ENCODE measurements at places on chromosomes 11 and 22.

DNA sequence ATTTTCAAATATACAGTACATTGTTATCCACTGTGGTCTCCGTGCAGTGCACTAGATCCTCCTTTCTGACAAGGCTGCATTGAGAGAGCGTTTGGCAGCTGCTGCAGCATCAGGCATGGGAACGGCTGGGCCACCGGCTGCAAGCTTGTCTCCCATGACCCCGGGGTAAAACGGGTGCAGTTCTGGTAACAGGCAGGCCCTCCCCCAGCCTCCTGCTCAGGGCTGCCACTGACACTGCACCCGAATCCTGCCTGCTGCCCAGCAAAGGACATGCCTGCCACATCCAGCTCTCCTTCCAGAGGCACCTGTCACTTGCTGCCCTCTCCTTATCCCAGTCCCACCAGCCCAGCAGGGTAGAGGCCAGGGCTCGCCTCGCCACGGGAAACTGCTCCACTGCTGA lies 124.5 kb upstream of the TMEM45B start:
- no peak for DNase-seq

DNA sequence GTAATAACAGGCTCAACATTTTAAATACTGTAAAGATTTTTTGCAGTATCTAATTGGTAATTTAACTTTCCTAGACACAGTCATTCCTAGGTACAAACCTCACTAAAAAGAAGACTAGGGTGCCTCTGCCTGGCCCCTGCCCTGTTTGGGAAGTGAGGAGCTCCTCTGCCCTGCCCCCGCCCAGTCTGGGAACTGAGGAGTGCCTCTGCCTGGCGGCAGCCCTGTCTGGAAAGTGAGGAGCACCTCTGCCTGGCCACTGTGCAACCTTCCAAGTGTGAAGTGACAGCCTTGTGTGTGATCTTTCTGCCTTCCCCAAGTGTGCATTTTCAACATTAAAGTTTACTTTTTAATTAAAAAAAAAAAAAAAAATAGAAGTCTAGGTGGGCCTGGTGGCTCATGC lies 4.2 kb downstream of the CHORDC1 start:
- DNase-seq, result no peak

- no peak for DNase-seq
These were observed 3.1 kb downstream of the GAB2 start for GRCh38 chr11:78414321-78415051.

GRCh38 chr22:41998361-41999261 lies at the start of gene WBP2NL:
WBP2NL (plus strand) TSS chr22:41998788; CDS start chr22:41998819, 31 bp downstream.
- DNase-seq, result peak; percentile 92

DNA sequence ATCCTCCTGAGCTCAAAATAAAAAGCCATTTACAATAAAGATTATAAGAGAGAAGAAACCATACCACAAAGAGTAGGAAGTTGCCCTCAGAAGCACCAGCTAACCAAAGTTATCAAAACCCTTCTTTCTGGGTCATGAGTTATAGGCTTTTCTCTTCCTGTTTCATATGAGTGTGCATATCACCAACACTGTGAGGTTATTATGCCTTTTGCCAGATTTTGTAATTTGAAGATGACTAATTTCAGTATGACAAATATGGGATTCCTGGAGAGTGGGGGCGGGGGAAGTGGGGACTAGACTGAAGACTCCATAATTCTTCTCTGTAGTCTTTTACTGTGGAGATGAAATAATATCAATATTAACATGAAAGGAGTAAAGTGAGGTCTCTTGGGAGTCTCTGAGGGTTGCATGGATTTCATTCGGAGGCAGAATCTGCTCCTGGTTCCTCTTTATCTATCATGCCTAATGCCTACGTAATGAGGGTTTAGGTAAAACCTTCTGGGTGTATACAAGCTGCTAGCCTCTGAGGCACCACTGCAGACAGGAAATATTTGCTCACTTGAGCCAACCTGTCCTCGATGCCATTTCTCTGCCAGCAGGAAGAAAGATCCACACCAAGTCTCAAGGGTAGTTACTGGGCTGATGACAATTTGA lies 2.1 kb downstream of the LPXN start:
- no peak for DNase-seq

- no peak for DNase-seq
These were observed 26.7 kb upstream of the DDI1 start for GRCh38 chr11:104009744-104010143.

DNA sequence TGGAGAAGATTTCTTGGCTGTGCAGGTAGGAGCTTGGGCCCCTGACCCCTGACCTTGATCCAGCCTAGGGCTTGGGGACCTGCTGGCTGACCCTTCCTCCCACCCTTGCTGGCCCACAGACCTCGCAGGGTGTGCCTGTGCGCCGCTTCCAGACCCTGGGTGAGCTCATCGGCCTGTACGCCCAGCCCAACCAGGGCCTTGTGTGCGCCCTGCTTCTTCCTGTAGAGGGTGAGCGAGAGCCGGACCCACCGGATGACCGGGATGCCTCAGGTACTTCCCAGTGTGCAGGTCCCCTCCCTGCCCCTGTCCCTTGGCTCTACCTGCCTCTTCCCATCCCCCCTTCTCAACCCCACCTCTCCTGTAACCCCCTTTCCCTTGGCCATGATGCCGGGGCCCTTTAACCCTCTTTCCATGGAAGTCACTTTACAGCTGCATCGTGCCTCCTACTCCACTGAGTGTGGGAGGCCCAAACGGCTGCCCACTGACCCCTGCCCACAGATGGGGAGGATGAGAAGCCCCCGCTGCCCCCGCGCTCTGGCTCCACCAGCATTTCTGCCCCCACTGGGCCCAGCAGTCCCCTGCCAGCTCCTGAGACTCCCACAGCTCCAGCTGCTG lies 3.8 kb downstream of the INPPL1 start:
- no peak for DNase-seq

DNA sequence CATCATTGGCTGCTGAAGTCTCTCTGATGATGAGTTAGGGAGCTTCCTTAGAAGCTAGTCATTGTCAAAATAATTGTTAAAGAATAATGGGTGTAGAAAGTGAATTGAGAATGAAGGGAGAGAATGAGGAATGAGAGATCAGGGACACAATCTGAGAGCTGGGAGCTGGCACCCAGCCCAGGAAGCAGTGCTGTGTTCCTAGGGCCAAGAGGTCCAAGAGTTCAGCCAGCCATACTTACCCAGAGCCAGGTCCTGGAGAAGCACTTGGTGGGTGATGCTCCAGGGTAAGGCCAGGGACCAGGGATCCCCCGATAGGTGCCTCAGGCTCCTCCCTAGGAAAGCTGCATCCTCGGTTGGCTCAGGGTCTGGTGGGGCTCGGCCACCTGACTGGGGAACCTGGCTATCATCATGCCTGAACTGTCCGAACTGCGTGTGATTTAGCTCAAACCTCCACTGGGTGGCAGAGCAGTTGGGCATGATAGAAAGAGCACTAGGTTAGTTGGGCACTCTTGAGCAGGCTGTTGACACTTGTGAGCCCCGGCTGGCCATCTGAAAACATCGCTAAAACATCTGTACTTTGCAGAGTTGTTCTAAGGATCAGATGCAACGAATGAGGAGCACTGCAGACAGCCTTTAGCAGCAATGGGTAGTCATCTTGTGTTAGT lies 123.9 kb upstream of the NCAM1 start:
- DNase-seq, result no peak

GRCh38 chr11:47998345-47998732 lies 18.0 kb downstream of the PTPRJ start:
- DNase-seq, result no peak

DNA sequence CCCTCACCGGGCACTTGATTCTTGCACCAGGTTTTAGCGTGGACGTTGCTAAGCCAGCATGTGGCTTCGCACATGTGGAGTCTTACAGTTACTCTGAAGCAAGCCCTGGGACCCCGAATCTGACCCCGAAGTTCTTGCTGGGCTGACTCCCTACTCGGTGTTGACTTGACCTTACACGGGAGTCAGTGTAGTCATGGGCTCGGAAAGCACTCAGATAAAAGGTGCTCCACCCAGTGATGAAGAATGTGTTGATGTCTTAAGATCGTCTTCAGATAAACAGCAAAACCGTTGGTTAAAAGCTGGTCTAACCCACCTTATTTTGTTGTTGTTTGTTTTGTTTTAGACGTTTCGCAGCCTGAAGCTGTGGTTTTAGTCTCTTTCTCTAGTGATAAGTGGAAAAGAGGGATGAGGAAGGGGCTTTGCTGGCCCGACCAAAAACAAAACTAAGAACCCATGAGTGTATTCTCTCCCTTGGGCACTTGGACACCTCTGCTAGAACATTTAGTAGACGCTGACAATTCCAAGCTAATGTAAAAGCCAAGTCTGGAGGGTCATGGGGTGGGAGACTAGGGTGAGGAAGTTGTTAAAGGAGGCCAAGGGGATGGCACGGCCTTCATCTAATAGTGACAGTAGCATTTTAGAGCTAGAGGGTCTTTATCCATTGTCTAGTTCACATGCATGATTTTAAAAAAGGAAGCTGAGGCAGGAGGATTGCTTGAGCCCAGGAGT lies 69.9 kb downstream of the BCR start:
- DNase-seq, result no peak

GRCh38 chr22:17131686-17132085 lies 10.5 kb upstream of the TMEM121B start:
- peak; percentile 78 for DNase-seq

DNA sequence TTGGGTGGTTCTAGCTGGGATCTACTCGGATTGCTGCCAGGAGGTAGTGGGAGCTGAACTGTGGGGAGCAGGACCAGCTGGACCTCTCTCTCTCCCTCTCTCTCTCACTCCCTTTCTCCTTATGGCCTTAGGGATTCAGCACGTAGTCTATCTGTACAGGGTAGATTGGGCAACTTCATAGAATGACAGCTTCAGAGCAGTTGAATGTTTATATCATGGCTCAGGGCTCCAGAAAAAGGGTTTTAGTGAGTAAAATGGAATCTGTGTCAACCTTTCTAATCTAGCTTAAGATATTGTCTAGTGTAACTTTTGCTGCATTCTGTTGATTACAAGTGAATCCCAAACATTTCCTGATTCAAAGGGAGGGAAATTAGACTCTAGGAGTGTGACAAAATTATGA lies 127.7 kb upstream of the PDGFD start:
- no peak for DNase-seq

DNA sequence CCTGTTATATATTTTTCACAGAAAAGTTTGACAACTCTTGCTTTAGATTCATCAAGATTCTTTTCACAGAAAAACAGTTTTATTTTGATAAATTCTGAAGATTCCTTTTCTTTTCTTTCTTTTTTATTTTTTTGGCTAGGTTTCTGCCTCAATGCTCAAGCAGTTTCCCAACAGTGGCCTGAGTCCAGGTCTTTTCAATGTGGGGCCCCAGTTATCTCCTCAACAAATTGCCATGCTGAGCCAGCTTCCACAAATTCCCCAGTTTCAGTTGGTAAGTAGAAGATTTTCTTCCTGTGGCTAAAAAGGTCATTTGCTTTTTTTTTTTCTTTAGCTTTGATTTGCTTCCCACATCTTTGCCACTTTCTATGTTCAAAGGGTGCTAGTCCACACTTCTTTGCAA lies 46.0 kb upstream of the ADSL start:
- DNase-seq, result no peak

DNA sequence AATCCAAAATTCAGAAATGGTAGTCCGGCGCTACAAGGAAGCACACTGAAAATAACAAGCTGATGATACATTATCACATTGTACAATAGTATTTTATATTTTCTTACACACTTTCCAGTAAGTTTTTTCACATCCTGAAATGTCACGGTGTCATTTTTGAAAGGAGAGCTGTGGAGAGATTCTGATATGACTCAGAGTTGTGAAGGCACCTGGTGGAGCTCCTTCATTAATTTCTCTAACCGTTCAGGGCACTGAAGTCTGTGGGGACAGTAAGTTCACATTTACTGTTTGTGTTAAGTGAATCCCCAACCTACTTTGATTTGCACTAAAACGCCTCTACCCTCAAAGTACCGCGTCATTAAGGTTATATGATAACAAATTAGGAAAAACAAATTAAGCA lies 13.3 kb downstream of the LDHAL6A start:
- no peak for DNase-seq

DNA sequence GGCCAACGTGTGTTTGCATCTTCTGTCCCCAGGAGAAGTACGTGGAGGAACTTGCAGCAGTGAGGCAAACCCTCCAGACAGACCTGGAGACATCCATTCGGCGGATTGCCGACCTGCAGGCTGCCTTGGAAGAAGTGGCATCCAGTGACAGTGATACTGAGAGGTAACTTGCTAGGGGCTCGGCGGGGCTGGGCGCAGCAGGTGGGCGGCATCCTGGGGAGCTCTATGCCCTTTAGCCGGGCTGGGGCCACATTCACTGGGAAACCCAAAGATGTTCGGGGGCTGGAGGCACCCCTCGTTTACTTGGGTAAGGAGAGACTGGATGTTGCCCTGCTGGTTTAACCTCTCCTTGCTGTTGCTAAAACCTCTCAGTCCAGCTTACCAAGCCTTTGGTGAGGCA lies 176.9 kb upstream of the SEZ6L start:
- DNase-seq, result no peak

- peak; percentile 38 for DNase-seq
These were observed 451.3 kb downstream of the TBC1D22A start for GRCh38 chr22:47213571-47214230.

DNA sequence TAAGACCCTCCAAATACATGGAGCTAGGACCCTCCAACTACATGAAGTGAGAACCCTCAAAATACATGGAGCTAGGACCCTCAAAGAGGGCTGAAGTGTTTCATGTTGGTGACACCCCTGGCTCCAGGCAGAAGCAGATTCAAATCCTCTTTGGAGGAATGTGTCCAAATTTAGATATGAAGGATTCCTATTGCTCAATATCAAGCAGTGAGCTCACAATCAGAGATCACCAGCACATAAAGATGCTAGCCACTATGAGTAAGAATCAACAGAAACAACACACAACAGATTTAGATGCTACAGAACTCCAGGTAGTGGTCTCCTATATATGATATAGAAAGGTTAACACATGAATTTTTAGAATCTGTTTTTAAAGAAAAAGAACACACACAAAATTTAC lies 11.2 kb upstream of the RAB3IL1 start:
- no peak for DNase-seq

- no peak for DNase-seq
These were observed 118.6 kb upstream of the RASSF10 start for GRCh38 chr11:12890476-12890875.

GRCh38 chr11:11458485-11458884 lies 105.4 kb upstream of the CSNK2A3 start:
- DNase-seq, result no peak

GRCh38 chr22:20508815-20509271 lies 1.4 kb downstream of the MED15 start:
- no peak for DNase-seq

DNA sequence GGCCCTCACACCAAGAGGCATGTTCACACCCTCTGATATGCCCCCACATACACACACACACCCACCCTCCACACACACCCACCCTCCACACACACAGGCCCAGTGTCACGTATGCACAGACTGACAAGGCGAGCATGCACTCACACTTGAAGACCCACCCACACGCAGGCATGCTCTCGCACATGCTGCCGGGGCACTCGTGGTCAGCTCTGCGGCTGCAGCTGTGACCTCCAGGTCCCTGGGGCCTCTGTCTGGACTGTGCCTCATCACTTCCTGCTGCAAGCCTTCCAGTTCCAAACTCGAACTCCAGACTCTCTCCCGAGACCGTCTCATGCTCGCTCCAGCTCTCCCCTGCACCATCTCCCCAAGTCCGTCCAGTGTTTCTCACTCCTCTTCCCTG lies 9.5 kb downstream of the DCHS1 start:
- no peak for DNase-seq

DNA sequence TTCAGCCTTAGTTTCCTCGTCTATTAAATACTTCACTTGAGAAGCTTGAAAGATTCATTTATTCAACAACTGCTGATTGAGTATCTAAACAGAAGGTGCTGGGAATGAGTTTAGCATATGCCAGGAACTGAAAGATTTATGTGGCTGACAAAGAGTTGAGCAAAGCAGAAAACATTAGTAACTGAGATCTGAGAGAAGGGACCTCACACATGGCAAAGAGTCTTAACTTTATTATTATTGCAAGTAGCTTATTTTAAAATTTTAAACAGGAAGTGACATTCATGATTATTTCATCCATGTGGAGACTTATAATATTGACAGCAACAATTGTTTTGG lies 133.6 kb downstream of the CASP12 start:
- no peak for DNase-seq

Data from spinal cord (tissue), 10 donors.